ENCODE measurements at places on chromosomes 13 and 19. TPM values are rescaled to one million over a fixed set of nuclear protein-coding genes. Genes with fewer than 3 reads are reported as not detected.

Gene ZFR2
- total RNA-seq = 9.0 TPM

Gene TEX26
- 2.6 TPM for total RNA-seq

Gene CPB2
- total RNA-seq = not detected

Gene PGPEP1
- 16.2 TPM for total RNA-seq

Gene SERP2
- total RNA-seq = 24.9 TPM

Gene SNRPA
- 21.7 TPM for total RNA-seq

Gene NLRP5
- total RNA-seq = not detected

Gene CCDC122
- total RNA-seq = 7.5 TPM

Data from spinal cord (tissue), 10 donors.